ENCODE measurements at places on chromosomes 11 and 22.
A peak's percentile ranks its signal among the peaks of the same experiment; 100 is the strongest.

DNA sequence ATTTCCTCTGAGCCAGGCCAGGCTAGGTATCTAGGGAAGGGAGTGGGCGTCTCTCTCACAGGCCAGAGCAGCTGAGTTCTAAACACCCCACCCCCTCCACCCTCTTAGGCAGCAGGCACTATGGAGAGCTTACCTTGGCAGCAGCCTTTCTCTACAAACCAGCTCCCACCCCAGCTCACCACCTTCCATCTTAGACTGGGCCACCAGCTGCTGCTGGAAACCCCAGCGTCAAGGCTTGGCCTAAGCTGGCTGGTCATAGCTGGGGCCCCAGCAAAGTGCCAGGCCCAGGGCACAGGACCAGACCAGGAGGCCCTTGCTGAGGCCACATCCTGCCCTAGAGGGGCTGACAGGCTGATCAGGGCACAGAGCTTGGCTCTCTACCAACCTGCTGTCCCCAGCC, 20.2 kb downstream of the SLC22A12 start:
- DNase-seq, result no peak

GRCh38 chr11:45927332-45927683, 4.9 kb downstream of the LARGE2 start:
- no peak for DNase-seq

DNA sequence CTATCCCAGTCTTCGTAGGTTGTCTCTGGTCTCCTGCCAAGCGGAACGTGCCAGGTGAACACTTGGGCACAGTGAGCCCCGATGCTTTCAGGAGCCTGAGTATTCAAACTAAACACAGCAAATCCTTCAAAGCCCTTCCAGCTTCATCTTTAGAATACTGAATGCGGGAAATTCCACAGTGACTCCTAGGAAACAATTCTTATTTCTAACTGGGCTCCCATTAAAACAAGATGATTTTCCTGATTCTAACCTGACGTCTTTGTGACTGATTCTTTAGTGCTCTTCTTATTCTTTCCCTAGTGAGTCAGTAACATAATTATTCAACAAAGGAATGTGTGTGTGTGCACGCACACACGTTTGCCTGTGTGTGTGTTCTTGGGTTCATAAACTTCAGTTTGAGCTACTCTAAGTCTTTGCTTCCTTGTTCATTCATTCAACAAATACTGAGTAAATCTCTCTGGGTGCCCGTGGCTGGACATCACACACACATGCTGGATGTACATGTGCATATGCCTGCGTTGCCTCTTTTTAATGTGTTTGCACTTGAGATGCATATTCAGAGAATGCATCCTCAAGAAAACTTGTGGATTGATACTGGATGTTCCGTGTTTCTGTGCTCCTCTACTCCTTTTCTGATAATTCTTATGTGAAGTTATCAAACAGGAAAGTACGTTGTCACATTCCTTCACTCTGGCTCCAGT, 134.5 kb downstream of the WNT7B start:
- no peak for DNase-seq

DNA sequence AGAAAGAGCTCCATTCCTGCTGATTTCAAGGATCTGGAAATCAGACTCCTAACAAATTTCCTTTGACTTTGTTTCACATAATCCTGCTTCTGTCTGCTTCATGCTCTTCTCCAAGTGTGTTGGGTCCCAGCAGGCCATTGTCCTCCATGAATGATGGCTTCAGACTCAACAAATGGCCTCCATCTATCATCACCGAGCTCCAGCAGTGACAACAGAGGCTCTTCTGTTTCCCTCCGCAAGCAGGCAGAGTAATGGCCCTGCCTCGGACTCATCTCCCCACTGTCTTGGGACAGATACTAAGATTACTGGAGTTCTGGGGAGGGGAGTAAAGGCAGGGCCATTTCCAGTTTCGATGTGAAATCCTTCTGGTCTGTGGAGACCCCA, 127.3 kb downstream of the TENM4 start:
- DNase-seq, result no peak

DNA sequence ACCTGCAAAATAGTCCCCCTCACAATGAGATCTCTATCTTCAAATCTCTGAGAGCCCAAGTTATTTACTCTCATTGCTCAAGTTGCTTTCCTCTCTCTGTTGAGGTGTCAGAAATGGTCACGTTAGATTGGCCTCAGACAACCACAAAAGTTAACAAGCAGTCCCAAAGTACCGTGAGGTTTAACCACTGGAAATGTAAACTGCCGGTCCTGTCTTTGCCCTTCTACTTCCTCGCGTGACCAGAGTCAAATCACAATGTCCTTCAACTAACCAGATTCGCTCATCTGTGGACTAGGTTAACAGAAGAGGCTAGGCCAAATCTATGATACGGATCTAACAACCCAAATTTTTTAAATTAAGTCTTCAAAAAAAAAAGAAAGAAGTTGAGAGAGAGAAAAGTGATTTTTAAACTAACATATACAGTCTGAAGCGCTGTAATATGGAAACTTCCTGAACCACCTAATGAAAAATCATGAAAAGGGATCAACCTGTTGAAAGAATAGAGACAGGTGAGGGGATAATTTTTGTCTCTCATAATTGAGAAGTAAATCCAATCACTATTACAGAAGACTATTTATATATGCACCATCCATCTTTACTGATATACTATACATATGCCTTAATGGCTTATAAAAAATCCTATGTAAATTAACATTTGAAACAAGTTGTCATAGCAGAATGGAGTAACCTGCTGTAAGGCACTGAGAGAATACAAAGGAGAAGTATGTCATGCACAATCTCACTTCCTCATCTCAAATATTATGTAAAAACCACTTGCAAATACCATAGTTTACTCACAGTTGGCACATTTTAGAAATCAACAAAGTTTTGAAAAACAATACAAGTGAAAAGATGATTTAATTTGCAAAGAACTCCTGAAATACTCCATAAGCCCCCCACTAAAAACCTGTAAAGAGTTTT, 3.3 kb upstream of the JAML start:
- no peak for DNase-seq

DNA sequence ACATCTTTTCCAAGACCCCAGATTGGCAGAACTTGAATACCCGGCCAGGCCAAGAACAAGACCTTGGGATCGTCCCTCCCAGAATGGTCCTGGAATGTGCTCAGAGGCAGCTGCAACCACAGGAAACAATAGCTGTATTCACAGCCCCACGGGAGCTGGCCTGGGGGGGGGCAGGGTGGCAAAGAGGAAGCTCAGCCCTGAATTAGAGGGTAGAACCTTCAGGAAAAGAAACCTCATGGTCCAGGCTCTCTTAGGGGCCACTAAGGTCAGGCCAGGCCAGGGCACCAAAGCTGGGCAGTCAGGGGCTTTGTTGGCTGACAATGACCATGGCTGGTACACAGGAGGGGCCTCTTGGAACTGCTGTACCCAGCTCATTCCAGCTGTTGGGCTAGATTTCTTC, 17.3 kb downstream of the RPL27A start:
- DNase-seq, result peak; percentile 24

- DNase-seq, result no peak
Measured at GRCh38 chr22:39237318-39238100, 7.3 kb downstream of the PDGFB start.

GRCh38 chr11:75867778-75868374, 52.9 kb downstream of the UVRAG start:
- no peak for DNase-seq

- peak; percentile 49 for DNase-seq
Measured at GRCh38 chr22:44701824-44702478, at the start of gene PRR5. Gene PRR5 (plus strand): TSS chr22:44702204. CDS start chr22:44702475, 271 bp downstream.

DNA sequence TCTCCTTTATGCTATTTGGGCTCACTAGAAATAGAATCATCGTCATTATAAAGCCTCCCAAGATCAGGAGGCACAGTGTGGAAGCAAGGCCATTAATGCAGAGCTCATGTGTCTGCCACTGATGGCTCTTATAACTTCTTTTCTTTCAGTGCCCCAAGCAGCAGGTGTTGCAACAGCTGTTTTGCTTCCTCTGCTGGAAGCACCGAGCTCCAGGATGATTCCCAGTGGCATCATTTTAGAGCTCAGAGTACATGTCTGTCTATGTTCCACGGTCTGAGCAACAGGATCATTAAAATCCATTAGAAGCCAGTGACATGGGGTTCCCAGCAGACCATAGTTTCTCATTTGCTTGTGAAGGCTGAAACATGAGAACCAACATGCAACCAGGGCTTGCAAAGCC, 803.0 kb upstream of the FAT3 start:
- DNase-seq, result no peak
